ENCODE measurements at places on chromosomes 6 and 20. TPM values are rescaled to one million over a fixed set of nuclear protein-coding genes. Genes with fewer than 3 reads are reported as not detected.

GRCh38 chr6:151034825-151035781 is 169.6 kb downstream of the MTHFD1L start:
- no peak for DNase-seq

The TRIM15 gene
- total RNA-seq, result 62.5 TPM

DNA sequence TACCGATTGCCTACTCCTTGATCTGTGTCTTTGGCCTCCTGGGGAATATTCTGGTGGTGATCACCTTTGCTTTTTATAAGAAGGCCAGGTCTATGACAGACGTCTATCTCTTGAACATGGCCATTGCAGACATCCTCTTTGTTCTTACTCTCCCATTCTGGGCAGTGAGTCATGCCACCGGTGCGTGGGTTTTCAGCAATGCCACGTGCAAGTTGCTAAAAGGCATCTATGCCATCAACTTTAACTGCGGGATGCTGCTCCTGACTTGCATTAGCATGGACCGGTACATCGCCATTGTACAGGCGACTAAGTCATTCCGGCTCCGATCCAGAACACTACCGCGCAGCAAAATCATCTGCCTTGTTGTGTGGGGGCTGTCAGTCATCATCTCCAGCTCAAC is 13.5 kb downstream of the CCR6 start:
- no peak for DNase-seq

The FAM50B gene
- 2.7 TPM for total RNA-seq

The ADAM33 gene
- 20.7 TPM for total RNA-seq

The GSTA1 gene
- total RNA-seq, result 0.50 TPM

The HRH3 gene
- total RNA-seq, result not detected

The HTR1E gene
- total RNA-seq, result not detected

The HLA-DRB1 gene
- total RNA-seq, result 191 TPM

DNA sequence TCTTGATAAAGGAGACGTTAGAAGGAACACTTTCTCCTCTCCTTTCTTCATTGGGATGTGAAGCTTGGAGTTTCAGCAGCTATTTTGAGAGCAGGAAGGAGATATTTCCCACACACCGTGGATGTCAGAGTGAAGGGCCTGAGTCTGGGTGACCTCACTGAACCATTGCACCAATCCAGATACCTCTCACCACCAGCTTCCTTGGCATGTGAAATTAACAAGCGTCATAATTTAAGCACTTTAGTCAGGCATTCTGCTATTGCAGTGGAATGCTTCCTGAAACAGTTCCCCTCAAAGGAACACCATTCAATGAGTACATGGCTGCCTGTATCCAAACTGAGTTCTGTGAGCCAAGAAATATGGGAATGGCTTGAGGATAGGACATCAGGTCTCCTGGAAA is 83.7 kb downstream of the CHMP4B start:
- no peak for DNase-seq

GRCh38 chr6:17478223-17478907 is 85.0 kb downstream of the CAP2 start:
- DNase-seq, result no peak

DNA sequence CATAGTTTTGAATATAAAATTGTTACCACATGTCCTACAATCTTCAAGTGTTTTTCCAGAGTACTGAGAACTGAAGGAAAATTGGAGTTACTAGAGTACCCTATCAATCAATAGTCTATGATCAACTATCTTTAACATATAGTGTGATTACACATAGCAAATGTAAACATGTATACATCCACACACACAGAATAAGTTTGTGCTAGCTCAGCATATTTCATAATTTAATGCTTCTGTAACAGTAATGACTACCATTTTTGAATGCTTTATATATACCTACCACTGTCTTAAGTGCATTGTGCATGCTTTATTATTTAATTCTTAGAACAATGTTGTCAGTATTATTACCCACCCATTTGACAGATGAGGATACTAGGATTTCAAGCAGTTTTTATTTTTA is 523.9 kb downstream of the HAO1 start:
- DNase-seq, result no peak

- DNase-seq, result no peak
Observed at GRCh38 chr6:111823831-111824607, 49.2 kb downstream of the FYN start.

DNA sequence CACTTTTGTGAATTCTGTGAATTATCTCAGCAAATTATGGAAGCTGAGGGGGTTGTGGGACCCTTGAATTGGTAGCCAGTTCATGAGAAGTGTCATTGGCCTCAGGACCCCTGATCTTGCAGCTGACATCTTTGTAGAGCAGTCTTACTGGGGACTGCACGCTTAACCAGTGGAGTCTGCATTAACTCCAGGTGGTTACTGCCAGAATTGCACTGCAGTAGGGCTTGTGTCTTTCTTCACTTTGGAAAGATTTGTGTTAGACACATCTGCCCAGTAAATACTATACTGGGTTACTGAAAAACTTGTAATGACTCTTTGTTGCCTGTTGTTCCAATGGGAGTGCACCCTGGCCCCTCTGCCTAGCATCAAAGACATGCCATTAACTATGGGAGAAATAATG is 21.2 kb upstream of the CDKN1A start:
- DNase-seq, result no peak

GRCh38 chr20:48313324-48313723 is 514.5 kb downstream of the PREX1 start:
- no peak for DNase-seq

GRCh38 chr20:6636209-6637159 is 131.0 kb upstream of the BMP2 start:
- DNase-seq, result no peak

The KCNQ2 gene
- total RNA-seq, result 0.28 TPM

DNA sequence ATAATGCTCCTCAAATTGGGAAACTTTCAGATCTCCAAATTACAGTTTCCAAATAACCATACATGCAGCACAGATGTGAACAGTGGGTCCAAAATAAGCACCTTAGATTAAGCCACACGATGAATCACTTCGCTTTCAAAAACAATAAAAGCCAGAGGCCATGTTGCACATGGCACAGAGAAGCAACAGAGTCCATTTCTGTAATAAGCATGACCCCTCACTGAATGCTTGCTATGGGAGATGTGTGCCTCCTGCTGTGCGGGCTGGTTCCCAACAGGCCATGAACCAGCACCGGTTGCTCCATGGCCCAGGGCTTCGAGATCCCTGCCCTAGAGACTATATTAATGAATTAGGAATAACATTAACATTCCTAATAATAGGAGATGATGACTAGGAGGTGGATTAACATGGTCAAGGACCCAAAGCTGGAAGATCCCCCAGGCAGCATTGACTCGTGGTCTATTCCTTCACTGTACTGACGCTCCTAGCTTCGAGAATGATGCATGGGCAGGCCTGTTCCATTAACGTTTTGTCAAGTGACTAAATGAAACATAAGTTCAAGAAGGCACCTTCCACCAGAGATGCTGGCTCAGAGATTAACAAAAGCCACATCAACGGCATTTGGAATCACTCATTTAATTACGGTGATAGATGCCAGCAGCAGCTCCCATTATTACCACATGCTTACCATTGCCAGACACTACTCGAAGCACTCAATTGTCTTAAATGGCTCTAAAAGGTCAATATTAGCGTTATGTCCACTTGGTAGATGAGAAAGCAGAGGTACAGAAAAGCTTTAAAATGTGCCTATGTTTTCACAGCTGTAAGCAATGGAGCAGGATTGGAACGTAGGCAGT is 470.6 kb upstream of the AGPAT4 start:
- DNase-seq, result no peak

DNA sequence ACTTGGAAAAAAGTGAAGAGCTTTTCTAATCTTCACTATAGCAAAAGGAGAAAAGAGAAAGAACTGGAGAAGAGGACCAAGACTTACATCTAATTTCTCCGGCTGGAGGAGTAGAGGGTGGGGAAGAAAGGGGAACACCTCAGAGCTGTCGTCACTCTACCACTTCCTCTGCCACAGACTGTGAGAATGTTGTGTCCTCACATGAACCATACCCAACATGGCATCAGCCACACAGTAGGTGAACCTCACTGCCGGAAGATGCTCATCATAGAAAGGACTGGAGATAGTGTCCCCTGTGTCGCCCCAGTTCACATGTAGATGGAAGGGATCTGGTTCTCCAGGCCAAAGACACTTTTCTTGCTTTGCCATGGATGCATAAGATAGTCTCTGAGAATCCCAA is 604.4 kb upstream of the NOX3 start:
- no peak for DNase-seq

- no peak for DNase-seq
Observed at GRCh38 chr6:39590871-39591393, 134.3 kb downstream of the KIF6 start.

DNA sequence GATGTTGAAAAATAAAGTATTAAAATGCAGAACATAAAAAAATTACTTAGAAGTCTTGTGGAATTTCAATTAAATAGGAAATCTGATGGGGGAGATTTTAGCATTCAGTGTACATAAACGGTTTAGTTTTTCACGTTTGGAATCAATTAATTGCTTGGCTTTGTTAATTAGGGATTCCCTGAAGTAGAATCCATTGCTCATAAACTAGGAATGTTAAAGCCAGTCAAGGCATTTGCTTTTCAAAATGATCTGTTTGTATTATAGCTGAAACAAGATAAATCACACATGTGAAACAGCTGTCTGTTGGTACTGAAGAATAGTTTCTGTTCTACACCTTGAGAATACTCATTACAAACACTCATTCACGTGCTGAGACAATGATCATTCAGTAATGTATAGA is 297.9 kb downstream of the TBC1D7 start:
- DNase-seq, result no peak

DNA sequence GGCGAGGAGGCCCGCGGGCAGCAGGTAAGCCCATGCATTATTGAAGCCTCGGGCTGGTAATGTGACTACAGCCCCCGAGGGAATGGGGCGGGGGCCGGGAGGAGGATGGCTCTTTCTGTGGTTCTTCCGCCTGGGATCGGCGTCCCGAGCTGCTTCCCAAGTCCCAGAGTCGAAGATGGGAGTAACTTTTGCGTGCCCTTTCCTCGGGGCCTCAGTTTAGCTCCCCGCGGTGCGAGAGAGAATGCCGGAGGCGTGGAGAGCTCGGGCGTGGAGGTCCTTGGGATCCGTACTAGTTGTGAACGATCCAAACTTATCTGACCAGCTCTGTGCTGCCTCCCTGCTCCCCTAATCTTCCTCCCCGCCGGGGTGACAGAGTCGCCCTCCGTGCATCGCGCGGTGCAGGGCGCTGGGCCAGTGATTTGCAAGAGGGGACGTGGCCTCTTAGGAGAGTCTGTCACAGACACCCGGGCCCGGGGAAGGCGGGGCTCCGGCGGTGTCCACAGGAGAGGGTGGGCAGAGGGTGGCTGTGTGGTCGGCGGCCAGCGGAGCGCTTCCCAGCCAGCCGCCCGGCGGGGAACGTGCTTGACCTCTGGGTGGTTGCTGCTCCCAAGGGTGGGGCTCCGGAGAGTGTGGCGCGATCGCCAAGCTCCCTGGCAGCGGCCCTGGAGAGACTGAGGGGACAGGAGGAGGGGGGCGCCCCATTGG is 815 bp downstream of the UTRN start:
- DNase-seq, result peak; percentile 76

The NRN1 gene
- 2.1 TPM for total RNA-seq

GRCh38 chr20:63208346-63208909 is 7.5 kb downstream of the YTHDF1 start:
- DNase-seq, result no peak

GRCh38 chr20:47854687-47855212 is 69.5 kb upstream of the SULF2 start:
- peak; percentile 26 for DNase-seq

- no peak for DNase-seq
Observed at GRCh38 chr20:10763112-10763511, 89.3 kb upstream of the JAG1 start.

The SSTR4 gene
- total RNA-seq, result not detected

The FLRT3 gene
- 1.3 TPM for total RNA-seq

DNA sequence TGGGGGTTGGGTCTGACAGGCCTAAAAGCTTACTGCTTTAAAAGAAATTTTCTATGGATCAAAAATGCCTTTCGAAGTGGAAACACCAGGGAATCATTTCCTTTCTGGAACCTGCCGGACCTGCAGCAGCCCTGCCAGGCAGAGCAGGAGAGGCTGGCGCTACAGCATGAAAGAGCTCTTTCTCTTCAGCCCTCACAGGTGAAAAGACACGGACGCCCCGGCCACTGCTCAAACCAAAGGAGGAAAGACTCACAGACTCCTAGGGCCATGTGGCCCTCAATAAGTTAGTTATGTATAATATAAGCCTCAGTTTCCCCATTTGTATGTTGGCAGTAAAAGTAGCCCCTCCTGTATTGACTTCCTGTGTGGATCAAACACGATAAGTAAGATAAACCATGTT is 8.3 kb downstream of the SCML4 start:
- no peak for DNase-seq

- no peak for DNase-seq
Observed at GRCh38 chr6:151385177-151385576, 6.2 kb downstream of the ZBTB2 start.

The MTFR2 gene
- 3.1 TPM for total RNA-seq

GRCh38 chr6:46368169-46368536 is 123.1 kb downstream of the RCAN2 start:
- DNase-seq, result no peak

DNA sequence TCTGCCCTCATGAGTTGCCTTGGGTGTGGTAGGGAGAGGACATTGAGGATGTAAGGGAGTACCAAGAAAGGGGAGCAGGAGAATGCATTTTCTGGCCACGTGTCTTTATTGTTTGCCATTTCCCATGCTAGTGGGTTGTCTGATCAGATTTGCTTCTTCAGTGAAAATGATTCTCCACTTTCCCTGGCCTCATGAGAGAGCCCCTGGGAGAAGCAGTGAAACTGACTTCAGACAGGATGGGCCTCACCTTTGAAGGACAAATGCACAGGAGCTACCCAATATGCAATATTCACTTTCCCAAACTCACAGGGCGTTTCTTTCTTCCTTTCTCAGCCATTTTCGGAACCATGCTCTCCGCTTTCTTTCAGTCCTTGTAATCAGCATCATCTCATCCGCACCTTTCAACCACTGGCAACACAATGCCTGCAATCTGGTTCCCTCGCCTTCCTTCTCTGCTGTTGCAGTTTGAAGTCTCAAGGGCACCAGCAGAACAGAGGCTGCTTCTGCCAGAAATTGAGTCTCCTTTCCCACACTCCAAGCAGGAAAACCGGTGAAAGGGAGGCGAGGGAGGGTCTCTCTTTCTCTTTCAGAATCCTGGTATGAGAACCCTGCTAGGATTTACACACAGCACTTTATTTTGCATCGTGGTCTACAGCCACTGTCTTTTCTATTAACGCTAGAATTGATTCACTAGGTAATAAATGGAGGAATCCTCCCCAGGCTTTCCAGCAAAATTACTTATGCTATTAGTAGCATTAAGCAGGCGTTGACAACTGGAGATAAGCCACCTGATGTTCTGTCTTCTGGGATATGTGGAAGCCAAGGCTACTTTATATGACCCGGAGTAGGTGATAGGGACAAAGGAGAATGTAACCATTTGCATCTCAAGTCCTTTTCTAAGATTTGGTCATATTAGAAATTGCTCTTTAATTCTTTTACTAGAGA is 62.0 kb upstream of the FAM184A start:
- no peak for DNase-seq

- DNase-seq, result no peak
Observed at GRCh38 chr6:80446454-80447045, 340.1 kb downstream of the BCKDHB start.

The ZC3H12D gene
- 4.3 TPM for total RNA-seq

The CST2 gene
- not detected for total RNA-seq

The VWA7 gene
- 11.8 TPM for total RNA-seq

GRCh38 chr6:154996841-154997311 is 1.8 kb downstream of the TIAM2 start:
- no peak for DNase-seq

GRCh38 chr6:153117986-153118879 is 12.8 kb downstream of the RGS17 start:
- no peak for DNase-seq
